ENCODE measurements at places on chromosomes 1 and 21.

GRCh38 chr1:79955966-79956365 lies 949.4 kb upstream of the ADGRL4 start:
- no peak for DNase-seq

GRCh38 chr1:178485541-178485981 lies 11.2 kb downstream of the CLEC20A start:
- no peak for DNase-seq

- no peak for DNase-seq
These were observed 689 bp upstream of the ZNF644 start for GRCh38 chr1:91022518-91022929.

- DNase-seq, result no peak
These were observed 34.9 kb upstream of the SCYL3 start for GRCh38 chr1:169928438-169929209.

GRCh38 chr1:116203181-116203723 lies 92.1 kb downstream of the MAB21L3 start:
- DNase-seq, result no peak

- no peak for DNase-seq
These were observed 46.4 kb upstream of the SOD1 start for GRCh38 chr21:31612894-31613785.

GRCh38 chr1:207951652-207952051 lies 40.7 kb upstream of the CD34 start:
- no peak for DNase-seq

- DNase-seq, result no peak
These were observed 10.0 kb downstream of the TPM3 start for GRCh38 chr1:154181944-154182343.

- DNase-seq, result no peak
These were observed 2.2 kb upstream of the ZMYM4 start for GRCh38 chr1:35266306-35266705.

Measured in T-cell (primary cell).